Fibroblast of the aortic adventitia (primary cell): ENCODE measurements at places on chromosomes 2 and 18. TPM values are rescaled to one million over a fixed set of nuclear protein-coding genes. Genes with fewer than 3 reads are reported as not detected.

The SERPINB12 gene
- total RNA-seq, result not detected in 2 replicates

The PTPRN gene
- total RNA-seq, result 0.36 and 1.8 TPM in 2 replicates

The FSIP2 gene
- 0.98 and 1.6 TPM in 2 replicates for total RNA-seq

The SRD5A2 gene
- total RNA-seq, result 0.09 TPM in 1 of 2 replicates, not detected in the other

The FAHD2B gene
- total RNA-seq, result 0.90 and 2.5 TPM in 2 replicates

The KCNF1 gene
- total RNA-seq, result not detected in 2 replicates

The PDK1 gene
- 5.6 and 16.4 TPM in 2 replicates for total RNA-seq

The ALLC gene
- not detected in 2 replicates for total RNA-seq

The UPP2 gene
- total RNA-seq, result not detected in 2 replicates

The GKN1 gene
- not detected in 2 replicates for total RNA-seq

The PLEK gene
- under 0.01 TPM in 1 of 2 replicates, not detected in the other for total RNA-seq

The TPO gene
- total RNA-seq, result not detected in 2 replicates

The ERBB4 gene
- total RNA-seq, result 0.16 and 5.8 TPM in 2 replicates

The CTLA4 gene
- total RNA-seq, result not detected in 2 replicates

GRCh38 chr2:134271758-134272157 lies 17.9 kb downstream of the MGAT5 start:
- DNase-seq, result no peak

GRCh38 chr2:15976354-15976753 lies 36.0 kb downstream of the MYCN start:
- no peak for DNase-seq

GRCh38 chr2:73174941-73175662 lies 27.3 kb upstream of the NOTO start:
- no peak for DNase-seq

DNA sequence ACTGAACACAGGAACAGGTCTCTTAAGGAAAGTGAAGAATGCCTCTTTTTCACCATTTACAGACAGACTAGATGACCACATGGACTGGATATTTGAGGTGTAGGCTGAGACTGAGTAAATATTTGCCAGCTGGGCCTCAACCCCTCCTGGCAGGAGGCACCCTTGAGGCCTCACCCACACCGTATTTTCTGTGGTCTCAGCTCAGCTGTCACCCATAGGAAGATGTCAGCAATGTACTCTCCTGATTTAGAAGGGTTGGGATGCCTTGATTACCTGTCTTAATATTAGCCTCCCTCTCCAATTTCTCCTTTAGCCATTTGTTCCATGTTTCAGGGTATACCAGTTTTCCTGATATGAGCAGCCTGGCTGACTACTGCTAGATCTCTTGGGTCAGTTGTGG lies 20.3 kb downstream of the ADCYAP1 start:
- DNase-seq, result no peak

GRCh38 chr2:180692322-180692721 lies 288.1 kb upstream of the UBE2E3 start:
- DNase-seq, result no peak

DNA sequence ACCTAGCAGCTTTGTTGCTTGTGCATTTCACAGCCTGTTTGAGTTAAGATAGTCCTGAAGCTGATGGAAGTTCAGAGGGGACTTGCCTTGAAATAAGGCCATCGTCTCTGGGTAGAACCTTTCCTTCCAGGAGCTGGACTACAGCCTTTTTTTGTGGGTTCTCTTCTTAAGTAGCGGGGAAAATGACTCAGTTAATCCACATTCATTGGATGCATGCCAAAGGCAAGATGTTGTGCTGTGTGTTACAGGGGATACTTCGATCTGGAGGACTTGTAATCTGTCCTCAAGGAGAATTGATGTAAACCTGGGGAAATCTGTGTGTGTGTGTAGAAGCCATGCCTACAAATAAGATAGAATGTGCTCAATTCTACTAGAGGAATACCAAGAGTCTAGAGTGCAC lies 46.8 kb downstream of the RPIA start:
- DNase-seq, result peak; percentile 72

- no peak for DNase-seq
Measured at GRCh38 chr18:54075689-54076088, 148.8 kb downstream of the MBD2 start.

- peak; percentile 51 for DNase-seq
Measured at GRCh38 chr2:187102381-187102780, 253.4 kb upstream of the ZSWIM2 start.

- peak; percentile 62 for DNase-seq
Measured at GRCh38 chr2:216348756-216349308, 23.5 kb downstream of the MARCHF4 start.

GRCh38 chr2:233453916-233454315 lies 99.6 kb downstream of the DGKD start:
- no peak for DNase-seq

DNA sequence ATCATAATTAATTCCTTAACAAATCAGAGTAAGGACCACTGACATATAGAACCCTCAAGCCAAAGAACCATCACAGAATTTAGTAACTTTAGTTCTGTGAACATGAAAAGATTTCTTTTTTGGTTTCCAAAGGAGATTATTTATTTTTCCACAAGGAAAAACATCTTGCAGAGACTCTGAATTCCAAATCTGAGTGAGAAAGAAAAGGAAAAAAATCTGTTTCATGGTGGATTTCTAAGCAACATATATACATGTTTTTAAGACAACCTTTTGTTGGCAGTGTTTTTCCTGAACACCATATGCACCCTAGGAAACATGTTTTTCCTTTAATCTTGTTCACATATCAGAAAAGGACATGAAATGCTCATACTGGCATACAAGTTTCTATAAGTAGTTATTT lies 149.8 kb downstream of the AGPS start:
- DNase-seq, result peak; percentile 2

GRCh38 chr2:36477315-36477714 lies 120.7 kb downstream of the FEZ2 start:
- DNase-seq, result no peak

- DNase-seq, result peak; percentile 47
Measured at GRCh38 chr2:55916473-55917049, 7.0 kb downstream of the EFEMP1 start.

- no peak for DNase-seq
Measured at GRCh38 chr2:165361514-165361913, 108.0 kb upstream of the CSRNP3 start.

DNA sequence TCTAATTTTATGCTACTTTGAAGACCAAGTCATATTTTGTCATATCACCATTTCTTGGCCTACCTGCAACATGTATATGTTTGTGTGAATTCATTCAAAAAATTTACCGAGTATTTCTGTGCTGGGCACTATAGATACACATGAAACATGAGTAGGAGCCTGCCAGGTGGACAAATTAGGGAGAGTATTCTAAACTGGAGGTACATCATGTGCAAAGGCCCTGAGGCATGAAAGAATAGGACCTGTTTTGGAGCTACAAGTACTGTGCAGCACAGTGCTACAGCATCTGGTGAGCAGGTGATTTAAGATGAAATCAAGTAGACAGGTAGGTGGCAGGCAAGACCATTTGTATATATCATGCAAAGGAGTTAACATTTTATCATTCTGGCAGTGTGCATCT lies 152.9 kb downstream of the MYO3B start:
- no peak for DNase-seq

GRCh38 chr2:233258211-233258610 lies 6.7 kb downstream of the ATG16L1 start:
- DNase-seq, result no peak

DNA sequence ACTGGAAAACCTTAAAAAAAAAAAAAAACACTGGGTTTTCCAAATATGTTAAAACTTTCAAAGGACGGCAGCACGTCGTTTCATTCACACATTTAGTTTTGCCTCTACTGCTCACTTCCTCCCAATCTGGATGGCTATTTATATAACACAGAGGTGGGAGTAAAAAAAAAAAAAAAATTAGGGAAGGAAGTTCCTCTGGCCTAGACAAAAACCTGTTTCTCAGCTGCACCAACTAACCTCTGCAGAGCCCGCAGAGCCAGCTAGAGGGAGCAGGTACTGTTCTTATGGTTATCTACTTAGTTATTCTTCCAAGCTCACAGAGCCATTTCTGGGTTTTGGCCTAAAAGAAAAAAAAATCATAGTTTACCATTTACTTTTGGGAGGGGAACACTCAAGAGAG lies 28.1 kb downstream of the SLC1A4 start:
- DNase-seq, result no peak

- no peak for DNase-seq
Measured at GRCh38 chr2:135792401-135793150, 44.4 kb downstream of the LCT start.

- DNase-seq, result no peak
Measured at GRCh38 chr2:8625399-8626300, 56.2 kb upstream of the ID2 start.

- no peak for DNase-seq
Measured at GRCh38 chr2:55415300-55415699, 4.4 kb downstream of the CCDC88A start.

DNA sequence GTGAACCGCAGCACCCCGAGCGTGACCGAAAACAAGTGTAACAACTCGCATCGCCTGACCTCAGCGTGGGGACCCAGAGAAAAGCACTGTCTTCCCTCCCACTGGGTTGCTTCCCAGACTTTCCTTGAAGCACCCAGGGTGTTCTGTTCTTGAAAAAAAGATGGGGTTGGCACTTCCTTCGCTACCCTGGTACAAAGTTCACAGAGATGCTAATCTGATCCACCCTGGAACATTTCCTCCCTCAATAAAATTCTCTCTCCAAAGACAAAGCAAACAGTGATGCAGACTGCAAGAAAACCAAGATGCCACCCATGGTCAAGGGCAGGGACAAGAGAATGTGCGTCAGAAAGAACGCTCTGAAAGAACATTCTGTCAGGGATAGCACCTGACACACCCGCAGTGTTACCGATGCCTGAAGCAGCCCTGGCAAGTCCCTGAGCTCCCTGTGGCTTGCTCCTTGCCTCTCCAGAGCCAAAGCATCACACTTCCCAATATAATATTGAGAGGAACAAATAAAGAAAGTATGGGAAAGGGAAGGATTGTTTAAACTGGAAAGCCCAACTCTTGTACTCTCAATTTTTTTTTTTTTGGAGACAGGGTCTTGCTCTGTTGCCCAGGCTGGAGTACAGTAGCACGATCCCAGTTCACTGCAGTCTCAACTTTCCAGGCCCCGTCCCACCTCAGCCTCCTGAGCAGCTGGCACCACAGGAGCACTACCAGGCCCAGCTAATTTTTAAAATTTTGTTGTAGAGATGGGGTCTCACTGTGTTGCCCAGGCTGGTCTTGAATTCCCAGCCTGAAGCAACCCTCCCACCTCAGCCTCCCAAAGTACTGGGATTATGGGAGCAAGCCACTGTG lies 70.7 kb downstream of the TBC1D8 start:
- DNase-seq, result no peak

- no peak for DNase-seq
Measured at GRCh38 chr2:14358774-14359173, 273.7 kb upstream of the LRATD1 start.

DNA sequence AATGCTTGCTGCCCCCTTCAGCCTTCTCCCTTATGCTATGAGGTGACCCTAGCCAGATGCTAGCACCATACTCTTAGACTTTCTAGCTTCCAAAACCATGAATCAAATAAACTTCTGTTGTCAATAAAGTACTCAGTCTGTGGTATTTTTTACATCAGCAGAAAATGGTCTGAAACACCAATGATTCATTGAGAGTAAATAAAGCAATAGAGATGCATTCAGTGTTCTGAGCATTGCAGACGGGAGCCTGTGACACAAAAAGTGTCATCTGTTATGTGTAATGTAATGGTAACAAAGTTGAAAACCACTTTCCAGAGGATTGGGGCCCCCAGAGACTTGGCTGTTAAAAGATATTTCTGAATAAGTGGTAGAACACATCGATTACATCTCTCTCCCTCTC lies 758.0 kb upstream of the NRXN1 start:
- DNase-seq, result no peak

DNA sequence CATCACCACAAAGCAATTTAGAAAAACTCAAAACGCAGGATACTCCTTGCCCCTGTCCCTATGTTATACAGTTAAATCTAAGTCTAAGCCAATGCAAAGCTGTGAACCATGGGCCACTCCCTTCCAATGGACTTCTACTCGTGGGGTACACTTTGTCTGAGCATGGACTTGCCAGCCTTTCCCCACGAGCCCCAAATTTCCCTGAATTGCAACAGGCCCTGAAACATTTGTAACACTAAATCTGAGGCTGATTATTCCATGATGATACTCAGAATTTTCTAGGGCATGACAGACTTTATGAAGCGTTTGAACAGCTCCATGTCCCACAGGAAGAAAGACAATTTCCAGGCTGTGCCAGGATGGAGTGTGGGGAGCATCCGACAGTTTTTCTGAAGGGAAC lies 189.6 kb downstream of the TXNL1 start:
- no peak for DNase-seq

- DNase-seq, result peak; percentile 5
Measured at GRCh38 chr18:76958692-76959341, 136.5 kb downstream of the ZNF236 start.

GRCh38 chr2:31660165-31660564 lies 79.4 kb upstream of the SRD5A2 start:
- DNase-seq, result no peak

- peak; percentile 15 for DNase-seq
Measured at GRCh38 chr2:202251494-202251893, 13.1 kb upstream of the SUMO1 start.

DNA sequence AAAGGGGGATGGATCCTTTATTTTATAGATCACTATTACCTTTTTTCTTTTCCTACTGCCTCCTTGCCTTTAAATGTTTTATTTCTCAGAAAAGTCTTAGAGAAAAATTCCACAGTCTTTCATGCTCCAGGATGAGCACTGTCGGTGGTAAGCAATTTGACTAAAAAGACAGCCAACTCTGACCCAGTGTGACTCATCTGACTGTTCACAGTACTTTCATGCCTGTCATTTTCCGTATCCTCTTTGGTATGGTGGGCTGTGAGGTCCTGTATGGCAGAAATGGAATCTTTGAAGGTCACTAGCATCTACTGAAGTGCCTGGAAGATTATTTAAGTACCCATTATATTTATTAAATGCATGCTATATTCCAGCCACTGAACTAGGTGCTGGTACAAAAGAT lies 2.1 kb upstream of the RFTN2 start:
- DNase-seq, result no peak

- no peak for DNase-seq
Measured at GRCh38 chr2:191220671-191221070, 24.5 kb upstream of the MYO1B start.

GRCh38 chr2:231294571-231295362 lies 96.3 kb downstream of the ARMC9 start:
- DNase-seq, result peak; percentile 4

GRCh38 chr18:13270279-13270855 lies 51.8 kb downstream of the LDLRAD4 start:
- no peak for DNase-seq

DNA sequence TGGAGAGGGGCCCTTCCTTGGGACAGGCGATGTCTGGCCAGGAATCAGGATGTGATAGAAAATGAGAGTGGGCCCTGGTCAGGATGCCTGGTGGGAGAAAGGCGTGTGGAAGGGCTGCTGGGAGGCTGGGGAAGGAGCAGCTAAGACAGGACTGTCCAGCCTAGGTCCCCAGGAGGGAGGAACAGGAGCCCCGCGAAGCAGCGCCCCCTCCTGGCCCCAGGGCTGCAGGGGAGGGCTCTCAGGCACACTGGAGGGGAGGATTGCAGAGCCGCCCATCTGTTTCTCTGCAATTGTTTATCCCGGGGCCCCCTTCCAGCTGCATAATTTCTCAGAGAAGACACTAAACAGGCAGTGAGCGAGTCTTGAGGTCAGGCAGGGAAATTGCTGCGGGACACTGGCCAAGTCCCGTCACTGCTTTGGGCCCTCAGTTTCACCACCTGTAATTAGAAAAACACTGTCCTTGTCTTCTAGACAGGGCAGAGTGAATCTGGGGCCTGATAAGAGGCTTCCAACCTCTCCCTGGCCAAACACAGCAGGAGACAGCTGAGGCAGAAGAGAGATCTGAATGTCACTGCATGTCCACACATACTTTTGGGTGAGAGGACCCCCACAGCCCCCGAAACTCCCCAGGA lies 3.9 kb upstream of the NPPC start:
- DNase-seq, result peak; percentile 9
